ENCODE measurements at places on chromosomes 7 and 10.

- DNase-seq, result no peak
Measured at GRCh38 chr7:150940431-150941102, 37.6 kb downstream of the KCNH2 start.

DNA sequence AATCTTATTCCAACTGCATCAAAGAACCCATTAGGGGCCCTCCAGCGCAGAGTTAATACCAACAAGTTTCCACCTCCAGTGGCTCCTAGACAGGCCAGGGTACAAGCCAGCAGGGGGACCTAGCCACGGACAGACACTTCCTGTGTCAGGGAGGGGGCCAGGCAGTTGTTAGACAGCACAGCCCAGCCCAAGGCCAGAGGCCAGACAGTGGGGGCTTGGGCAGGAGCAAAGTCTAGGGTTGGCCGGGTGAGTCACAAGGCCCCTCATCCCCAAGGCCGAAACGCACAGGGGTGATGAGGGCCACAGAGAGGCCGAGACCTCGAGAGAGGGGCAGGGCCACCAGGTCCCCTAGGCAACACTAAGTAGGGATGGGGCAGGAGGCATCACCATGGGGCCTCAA lies 19.3 kb upstream of the OPTN start:
- no peak for DNase-seq

DNA sequence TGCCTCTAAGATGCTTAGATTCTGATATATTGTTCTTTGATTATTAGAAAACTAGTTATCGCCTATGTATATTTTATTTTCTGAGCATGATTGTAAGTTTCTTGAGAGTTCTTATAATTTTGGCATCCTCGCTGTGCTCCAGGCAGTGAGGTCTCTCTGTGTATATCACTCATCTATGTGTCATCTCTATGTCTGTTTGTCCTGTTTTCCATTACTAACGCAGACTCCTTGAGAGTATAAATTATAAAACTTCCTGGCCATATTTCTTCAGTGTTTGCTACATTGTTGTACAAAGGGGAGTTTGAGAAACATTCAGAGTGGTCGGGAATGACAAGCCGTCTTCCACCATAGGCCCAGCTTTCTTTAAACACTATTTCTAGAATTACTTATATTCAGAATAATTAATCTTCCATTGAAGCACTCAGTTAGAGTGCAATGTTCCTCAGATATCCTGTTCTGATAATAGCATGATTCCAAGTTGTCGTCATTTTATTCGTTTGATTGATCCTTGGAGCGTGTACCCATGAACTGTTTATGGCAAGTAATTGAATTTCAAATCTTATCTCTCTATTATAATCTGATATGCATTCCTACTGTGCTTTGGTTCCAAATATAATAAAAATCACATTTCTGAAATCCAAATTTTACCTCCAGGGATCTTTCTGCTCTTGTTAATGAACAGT lies 206.6 kb downstream of the BAMBI start:
- no peak for DNase-seq

DNA sequence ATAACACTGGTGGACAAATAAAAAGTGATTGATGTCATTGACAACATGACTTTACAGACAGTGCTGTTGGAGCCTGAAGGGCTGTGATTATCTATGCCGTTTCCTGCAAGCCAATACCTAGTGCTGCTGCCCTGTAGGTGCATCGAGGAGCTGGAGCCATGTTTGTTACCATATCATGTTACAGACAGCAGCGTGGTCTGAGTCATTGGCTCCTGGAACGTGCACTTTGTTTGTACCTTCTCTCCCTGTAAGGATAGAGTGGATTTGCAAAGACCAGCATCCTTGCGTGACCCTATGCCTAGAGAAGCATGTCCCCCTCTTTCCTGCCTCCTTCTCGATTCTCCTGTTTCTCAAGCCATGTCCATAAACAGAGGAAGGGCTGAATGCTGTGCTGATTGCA lies 597.2 kb downstream of the TYW1 start:
- no peak for DNase-seq

DNA sequence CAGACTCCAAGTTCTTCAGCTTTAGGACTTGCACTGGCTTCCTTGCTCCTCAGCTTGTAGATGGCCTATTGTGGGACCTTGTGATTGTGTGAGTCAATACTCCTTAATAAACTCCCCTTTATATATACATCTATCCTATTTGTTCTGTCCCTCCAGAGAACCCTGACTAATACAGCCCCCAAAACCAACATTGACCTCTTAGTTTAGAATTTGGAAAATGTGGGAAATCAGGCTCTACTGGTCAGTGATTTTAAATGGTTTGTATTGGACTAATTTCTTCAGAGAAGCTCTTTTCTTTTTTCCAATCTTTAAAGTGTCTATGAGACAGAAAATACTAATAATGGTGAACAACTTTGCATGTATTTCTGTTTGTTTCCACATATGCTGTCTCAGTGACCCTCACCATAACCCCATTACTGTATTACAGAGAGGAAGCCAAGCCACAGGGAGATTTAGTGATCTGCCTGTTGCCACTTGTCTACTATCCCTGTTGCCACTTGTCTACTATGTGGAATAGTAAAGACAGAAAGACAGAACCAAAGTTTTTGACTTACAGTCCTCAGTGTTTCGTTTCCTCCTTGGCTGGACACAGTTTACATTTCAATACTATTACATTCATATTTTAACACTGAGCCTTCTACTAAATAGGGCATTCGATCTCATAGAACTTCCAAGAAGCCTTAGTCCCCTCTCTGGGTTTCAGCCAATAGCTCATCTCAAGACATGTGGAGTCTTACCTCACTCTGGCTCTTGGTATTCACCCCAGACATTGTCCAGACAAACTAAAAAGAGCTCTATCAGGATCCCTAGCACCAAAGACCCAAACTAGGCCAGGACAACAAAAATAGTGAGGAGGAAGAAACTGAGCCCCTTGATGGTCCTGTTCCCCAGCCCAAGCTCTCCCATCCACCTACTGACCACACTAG lies 121.0 kb downstream of the AKR1D1 start:
- no peak for DNase-seq

DNA sequence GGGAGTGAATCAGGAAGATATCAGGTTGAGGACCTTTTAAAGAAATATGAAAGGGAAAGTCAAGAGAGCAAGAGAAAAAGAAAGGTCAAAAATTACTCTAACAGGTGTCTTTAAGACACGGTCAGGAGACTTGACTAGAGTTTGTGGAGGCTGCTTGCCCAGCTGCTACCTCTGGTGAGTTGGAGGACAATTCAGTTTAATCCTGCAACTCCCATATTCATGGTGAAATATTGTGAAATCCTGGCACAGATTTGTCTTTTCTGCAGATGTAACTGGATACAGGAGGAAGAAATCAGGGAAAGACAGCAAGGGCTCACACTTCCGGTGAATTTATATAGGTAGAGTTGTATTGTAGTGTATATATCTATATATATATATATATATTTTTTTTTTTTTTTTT lies 93.5 kb downstream of the AKAP9 start:
- no peak for DNase-seq

DNA sequence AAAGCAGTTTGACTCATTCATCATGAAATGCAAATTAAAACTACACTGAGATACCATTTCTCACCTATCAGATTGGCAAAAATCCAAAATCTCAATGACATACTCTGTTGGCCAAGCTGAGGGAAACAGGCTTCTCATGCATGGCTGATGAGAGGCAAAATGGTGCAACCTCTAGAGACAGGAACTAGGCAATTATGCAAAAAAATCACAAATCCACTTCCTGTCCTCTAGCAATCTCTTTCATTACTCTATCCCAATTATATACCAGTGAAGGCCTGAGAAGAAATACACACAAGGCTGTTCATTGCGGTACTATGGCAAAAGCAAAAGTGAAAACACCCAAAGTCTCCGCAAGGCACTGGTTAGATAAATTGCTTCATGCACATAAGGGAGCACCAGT lies 25.9 kb upstream of the PTPRN2 start:
- DNase-seq, result peak; percentile 6

GRCh38 chr10:132179551-132180392 lies 7.0 kb upstream of the DPYSL4 start:
- DNase-seq, result no peak

- peak; percentile 11 for DNase-seq
Measured at GRCh38 chr10:124279298-124279697, 139.4 kb downstream of the OAT start.

GRCh38 chr10:105761576-105762260 lies 1120.6 kb downstream of the SORCS3 start:
- DNase-seq, result no peak

GRCh38 chr10:24341371-24341770 lies 132.4 kb downstream of the KIAA1217 start:
- no peak for DNase-seq

DNA sequence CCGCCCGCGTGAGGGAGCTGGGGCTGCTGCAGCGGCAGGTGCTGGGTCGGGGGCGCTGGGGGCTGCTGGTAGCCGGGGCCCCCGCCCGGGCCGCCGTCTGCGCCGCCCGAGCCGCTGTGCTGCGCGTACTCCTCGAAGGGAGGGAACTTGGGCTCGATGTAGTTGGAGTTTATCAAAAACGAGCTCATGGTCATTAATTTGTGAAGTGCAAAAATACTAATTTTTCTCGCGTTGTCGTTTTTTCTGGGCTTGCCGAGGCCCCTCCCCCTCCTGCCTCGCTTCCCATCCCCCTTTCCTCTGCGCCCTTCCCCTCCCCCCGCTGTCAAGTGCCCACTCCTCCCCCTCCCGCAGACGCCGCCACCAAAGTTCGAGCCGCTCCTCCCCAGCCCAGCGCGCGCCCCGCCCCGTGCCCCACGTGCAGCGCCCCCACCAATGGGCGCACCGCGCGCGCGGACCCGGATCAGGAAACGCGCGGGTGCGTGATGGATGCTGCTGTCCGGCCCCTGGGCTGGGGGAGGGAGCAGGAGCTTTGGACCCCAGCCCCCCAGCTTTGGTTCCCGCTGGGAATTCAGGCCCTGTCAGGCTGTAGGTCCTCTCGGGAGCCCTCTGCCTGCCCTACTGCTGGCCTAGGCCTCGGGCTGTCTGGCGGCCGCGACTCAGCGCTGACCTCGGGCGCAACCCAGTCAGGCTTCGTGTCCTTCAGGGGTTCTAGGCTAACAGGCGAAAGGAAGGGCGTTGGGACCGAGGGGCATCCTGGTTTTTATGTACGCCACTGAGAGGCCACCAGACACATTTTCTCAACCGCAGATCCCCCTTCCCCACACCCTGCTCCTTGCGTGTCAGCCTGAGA lies at the start of gene HOXA4:
Gene HOXA4 (minus strand): TSS at position 218 of the 850 bp plus-strand sequence. CDS start 24 bp downstream, at position 194.
- peak; percentile 89 for DNase-seq
